Mucosa of descending colon (tissue), 3 donors: ENCODE measurements at places on chromosomes 6 and 20. TPM values are rescaled to one million over a fixed set of nuclear protein-coding genes. Genes with fewer than 3 reads are reported as not detected.

DNA sequence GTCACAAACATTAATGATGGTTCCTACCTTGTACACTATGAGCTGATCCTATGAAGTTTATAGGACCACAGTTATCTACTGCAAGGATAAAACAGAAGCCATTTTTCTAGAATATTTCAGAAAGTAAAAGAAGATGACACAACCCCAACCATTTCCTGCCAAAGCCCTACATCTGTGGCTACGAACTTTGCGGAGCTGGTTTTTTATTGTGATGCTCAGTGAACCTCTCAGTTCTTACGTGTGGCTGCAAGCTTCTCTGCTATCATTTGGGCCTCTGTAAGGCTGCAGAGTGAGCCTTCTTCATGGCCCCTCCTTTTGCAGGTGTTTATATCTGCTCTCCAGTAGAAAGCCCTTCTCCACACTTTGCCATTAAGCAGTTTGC is 17.8 kb upstream of the TAGAP start:
- no peak for DNase-seq

GRCh38 chr6:39386487-39386886 is 64.0 kb upstream of the KCNK16 start:
- DNase-seq, result no peak

Gene KCNK16
- total RNA-seq, result not detected

Gene POU3F2
- total RNA-seq, result not detected

- DNase-seq, result no peak
These were observed 2.7 kb upstream of the NKAIN4 start for GRCh38 chr20:63256954-63257353.

Gene SLC16A10
- 3.8 TPM for total RNA-seq

DNA sequence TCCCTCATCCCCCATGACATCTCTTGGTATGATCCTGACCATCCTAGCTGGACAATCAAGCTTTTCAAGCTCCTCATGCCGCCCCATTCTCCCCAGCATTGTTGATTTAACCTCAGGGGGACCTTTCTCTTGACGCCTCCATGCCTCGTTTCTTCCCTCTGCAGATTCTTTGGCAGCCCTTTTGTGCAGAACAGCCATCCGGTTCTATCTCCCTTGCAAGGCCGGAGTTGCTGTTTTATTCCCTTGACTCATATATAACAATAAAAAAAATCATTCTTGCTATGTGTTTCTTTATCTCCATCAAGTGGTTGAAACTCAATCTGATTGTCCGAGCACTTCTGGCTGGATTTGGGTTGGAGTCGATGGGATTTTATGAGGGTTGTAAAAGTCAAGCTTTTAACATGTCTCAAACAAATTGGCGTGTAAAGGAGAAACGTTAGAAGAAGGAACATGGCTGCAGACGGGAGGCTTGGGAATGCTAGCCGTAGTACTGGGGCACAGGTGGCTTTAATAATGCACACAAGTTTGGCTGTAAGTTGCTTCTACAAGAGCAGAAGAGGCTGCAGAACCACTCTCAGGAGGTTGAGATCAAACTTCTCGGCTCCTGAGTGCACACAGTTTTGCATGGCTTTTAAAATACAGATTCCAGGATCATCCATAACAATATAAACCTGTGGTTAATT is 3.9 kb upstream of the SULF2 start:
- no peak for DNase-seq

GRCh38 chr20:13061381-13061780 is 52.6 kb downstream of the SPTLC3 start:
- no peak for DNase-seq

DNA sequence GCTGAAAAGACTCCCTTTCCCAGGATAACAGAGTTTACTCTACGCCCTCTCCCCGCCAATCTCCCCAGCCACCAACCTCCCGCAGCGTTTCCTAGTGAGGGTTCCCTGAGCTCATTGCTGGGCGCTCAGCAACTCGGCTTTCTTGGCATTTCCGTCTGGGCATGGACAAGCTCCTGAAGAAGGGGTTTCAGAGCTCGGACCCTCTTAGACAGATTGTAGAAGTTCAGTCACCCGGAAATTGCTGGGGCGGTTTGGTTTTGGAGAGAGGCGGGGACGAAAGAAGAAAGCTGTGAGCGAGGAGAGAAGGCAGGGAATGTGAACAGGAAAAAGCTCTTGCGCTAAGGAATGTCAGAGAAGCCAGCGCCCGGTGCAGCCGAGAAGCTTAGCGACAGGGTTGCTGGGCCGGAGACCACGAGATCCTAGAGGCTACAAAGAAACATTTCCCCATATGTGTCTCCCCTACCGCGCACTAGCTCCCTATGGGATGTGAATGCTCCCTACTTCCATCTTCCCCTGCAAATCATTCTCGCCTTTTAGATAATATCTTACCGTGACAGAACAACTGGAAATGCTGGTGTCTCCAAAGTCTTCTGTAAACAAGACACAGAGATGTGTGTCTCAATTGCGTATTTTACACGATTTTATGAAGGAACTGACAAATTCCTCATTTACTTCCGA is 15.8 kb downstream of the POM121L2 start:
- DNase-seq, result no peak

Gene KIF6
- 0.24 TPM for total RNA-seq

DNA sequence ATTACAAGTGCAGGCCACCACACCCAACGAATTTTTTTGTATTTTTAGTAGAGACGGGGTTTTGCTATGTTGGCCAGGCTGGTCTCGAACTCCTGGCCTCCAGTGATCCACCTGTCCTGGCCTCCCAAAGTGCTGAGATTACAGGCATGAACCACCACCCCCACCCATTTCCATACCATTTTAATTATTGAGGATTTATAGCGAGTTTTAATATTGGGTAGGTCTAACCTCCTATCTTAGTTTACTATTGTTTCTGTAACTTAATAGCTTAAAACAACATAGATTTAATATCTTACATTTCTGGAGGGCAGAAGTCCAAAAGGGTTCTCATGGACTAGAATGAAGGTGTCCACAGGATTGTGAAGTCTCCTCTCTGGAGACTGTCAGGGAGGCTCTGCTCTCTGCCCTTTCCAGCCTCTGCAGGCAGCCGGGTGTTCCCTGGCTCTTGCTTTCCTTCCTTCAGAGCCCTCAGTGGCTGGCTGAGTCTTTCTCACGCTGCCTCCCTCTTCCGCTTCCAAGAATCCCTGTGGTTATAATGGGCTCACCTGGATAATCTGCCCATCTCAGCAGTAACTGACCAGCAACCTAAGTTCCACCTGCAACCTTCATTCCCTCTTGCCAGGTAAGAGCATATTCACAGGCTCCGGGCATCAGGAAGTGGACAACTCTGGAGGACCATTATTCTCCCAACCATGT is 18.6 kb upstream of the BCAS4 start:
- DNase-seq, result no peak

- DNase-seq, result no peak
These were observed 225.8 kb upstream of the QKI start for GRCh38 chr6:163188746-163189145.

- no peak for DNase-seq
These were observed 28.6 kb downstream of the RALY start for GRCh38 chr20:34022151-34022838.

DNA sequence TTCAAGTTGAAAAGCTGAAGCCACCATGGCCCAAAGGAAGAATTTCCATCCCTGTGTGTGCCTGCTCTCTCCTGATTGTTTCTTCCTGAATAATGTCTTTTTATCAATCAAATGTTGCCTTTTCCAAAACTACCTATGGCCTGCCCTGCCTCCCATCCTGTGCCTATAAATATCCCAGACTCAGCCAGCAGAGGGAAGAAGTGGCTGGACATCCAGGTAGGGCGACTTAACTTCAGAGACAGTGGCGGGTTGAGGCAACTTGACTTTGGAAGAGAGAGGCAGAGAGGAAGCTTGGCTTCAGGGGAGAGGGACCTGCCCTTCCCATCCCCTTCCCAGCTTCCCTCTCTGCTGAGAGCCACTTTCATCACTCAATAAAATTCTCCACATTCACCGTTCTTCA is 133.0 kb downstream of the LCA5 start:
- DNase-seq, result peak; percentile 8

DNA sequence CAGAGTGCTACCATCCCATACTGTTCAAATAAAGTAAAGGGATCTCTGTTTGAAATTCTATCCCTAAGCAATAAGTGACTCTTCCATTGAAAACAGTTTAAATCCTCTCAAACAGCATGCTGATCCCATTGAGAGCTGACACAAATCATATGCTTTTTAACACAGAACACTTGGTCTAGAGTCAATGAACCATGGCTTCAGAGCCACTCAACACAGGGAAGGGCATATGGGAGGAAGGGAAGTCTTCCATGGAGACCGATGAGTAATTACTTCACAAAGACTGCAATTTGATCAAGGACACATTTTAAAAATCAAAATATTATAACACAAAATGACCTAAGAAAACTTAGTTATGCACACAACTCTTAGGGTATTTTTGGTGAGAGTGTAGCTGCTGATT is 1073.0 kb upstream of the MAP3K7 start:
- DNase-seq, result no peak

DNA sequence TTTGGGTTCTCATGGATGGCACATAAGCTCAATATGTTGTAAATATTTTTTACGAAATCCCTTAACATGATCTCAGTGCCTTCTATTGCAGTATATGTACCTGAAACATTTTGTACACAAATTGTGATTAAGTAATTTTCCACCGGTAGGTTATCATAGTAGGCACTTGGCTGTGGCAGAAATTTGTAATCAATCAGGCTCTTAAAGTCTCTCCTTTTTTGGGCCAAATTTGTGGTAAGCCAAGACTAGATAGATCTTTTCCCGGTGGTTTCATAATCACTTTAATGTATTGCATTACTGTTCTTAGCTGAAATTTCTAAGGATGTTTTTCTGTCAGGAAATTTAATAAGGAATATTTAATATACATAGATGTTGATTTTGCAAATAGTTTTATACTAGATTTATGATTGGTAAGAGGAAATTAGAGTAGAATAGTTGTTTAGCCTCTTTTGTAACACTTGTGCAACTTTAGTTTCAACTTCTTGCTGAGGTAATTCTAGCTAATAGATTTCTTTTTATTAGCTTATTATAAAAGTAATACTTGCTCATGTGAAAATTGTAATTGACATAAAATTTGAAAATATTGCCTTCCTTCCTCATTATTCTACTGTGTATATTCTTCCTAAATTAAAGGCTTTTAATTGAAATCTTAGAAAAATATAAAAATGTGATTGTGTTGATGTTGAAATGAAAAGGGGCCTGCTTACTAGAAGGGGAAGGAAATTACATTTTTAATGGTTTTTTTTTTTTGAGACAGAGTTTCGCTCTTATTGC is 3.2 kb downstream of the PCMT1 start:
- DNase-seq, result no peak

- DNase-seq, result no peak
These were observed 168.7 kb downstream of the BTBD3 start for GRCh38 chr20:12086359-12086758.

DNA sequence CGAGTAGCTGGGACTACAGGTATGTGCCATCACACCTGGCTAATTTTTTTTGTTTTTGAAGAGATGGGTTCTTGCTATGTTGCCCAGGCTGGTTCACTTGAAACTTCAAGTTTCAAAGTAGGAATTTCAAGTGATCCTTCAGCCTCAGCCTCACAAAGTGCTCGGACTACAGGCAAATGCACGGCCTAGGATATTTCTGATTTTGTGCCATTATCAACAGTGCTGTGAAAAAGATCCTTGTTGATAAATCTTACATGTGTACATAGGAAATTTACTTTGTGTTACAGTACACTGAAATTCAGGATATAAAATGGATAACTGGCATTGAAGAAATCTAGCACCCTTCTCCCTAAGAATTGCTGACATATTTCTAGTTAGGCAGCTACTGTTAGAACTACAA is 184.6 kb upstream of the PRDM1 start:
- no peak for DNase-seq

GRCh38 chr6:150310539-150310938 is 58.3 kb upstream of the IYD start:
- no peak for DNase-seq

Gene SASH1
- total RNA-seq, result 22.9 TPM

GRCh38 chr6:116369540-116369939 is 1.2 kb upstream of the DSE start:
- no peak for DNase-seq

Gene MED23
- total RNA-seq, result 28.2 TPM

Gene CAGE1
- total RNA-seq, result 0.09 TPM

DNA sequence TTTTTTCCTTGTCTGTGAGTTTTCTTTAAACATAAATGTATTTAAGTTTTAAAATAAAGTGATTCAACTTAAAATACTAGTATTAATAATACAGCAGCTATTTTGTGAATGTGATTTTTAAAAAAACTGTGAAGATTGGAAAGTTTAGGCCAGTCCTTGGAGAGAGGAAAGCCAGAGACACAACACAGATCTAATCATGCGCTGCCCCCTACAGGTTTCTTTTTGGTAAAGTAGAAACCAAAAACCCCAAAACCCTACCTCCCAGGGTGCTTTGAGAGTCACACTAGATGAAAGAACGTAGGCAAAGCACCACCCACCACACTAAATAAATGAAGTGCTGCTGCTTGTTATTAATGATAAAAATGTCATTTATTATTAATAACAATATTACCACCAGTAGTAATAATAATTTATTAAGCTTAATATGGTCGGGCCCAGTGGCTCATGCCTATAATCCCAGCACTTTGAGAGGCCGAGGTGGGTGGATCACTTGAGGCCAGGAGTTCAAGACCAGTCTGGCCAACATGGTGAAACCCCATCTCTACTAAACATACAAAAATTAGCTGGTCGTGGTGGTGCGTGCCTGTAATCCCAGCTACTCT is 33.7 kb downstream of the SLC9A8 start:
- DNase-seq, result no peak

DNA sequence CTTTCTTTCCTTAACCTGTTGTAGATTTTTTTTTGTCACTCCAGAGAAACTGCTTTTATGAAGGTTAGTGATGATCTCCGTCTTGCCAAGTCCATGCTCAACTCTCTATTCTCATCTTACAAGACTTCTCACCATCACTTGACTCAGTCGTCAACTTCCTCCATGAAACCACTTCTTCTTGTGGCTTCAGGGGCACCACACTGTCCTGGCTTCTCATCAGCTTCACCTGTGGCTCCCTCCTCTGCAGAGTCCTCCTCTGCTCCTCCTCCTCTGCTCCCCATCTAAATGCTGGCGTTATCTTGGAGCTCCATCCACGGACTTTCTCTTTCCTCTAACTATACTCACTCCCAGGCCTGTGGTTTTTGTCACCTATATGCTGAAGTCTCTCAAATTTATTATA is 187.5 kb downstream of the BACH2 start:
- no peak for DNase-seq

GRCh38 chr6:148890096-148890495 is 143.3 kb downstream of the UST start:
- DNase-seq, result no peak

DNA sequence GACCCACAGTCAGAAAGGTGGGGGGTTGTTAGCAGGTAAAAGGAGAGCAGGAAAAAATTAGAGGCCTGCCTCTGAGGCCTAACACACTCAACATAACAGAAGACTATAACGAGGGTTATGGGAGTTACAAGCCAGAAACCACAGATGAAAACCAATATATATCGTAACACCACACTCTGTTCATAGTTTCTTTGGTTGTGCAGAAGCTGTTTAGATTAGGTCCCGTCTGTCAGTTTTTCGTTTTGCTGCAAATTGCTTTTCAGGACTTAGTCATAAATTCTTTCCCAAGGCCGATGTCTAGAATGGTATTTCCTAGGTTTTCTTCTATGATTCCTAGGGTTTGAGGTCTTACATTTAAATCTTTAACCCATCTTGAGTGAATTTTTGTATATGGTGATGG is 3.7 kb upstream of the MAP3K5 start:
- no peak for DNase-seq

GRCh38 chr6:3549314-3549940 is 92.6 kb upstream of the SLC22A23 start:
- DNase-seq, result no peak

- no peak for DNase-seq
These were observed 20.7 kb downstream of the METTL24 start for GRCh38 chr6:110337486-110337885.

Gene HLA-DQB1
- 18.6 TPM for total RNA-seq
